Tibial nerve (tissue), 4 donors: ENCODE measurements at places on chromosomes 4 and X. TPM values are rescaled to one million over a fixed set of nuclear protein-coding genes. Genes with fewer than 3 reads are reported as not detected.

DNA sequence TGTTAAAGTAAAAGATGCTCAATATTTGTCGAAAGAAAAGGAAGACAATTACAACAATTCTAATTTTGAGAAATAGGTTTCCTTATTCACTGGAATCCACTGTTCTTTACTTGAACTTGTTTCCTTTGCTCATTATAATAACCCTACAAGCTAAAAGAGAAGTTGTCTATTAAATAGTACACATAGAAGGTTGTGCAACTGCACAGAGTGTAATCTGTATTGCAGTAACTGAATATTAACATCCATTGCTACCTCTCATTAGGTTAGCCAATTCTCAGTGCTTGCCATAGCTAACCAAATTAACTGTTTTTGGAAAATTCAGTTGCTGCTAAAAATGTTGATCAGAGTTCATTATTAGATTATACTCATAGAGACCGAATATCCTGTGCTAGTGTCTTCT is 120.0 kb downstream of the PDLIM5 start:
- no peaks in the 10 kb centered on the region for H3K27me3 ChIP-seq
- H3K4me1 ChIP-seq = no peaks in the 10 kb centered on the region
- no peak overlapping the region for H3K4me3 ChIP-seq
- peaks cover 5% of the 10 kb centered on the region for H3K36me3 ChIP-seq

- DNase-seq = no peak
- H3K4me1 ChIP-seq = no peaks in the 10 kb centered on the region
- H3K36me3 ChIP-seq = no peaks in the 10 kb centered on the region
- no peak overlapping the region for H3K4me3 ChIP-seq
- H3K27me3 ChIP-seq = no peaks in the 10 kb centered on the region
Measured at GRCh38 chr4:119897260-119897659, 169.4 kb downstream of the MAD2L1 start.

- H3K27me3 ChIP-seq = no peaks in the 10 kb centered on the region
- DNase-seq = no peak
- H3K27ac ChIP-seq = no peak overlapping the region
- peaks cover 25% of the 10 kb centered on the region for H3K36me3 ChIP-seq
- H3K4me1 ChIP-seq = no peaks in the 10 kb centered on the region
Measured at GRCh38 chr4:124583797-124584196, 128.7 kb downstream of the ANKRD50 start.

DNA sequence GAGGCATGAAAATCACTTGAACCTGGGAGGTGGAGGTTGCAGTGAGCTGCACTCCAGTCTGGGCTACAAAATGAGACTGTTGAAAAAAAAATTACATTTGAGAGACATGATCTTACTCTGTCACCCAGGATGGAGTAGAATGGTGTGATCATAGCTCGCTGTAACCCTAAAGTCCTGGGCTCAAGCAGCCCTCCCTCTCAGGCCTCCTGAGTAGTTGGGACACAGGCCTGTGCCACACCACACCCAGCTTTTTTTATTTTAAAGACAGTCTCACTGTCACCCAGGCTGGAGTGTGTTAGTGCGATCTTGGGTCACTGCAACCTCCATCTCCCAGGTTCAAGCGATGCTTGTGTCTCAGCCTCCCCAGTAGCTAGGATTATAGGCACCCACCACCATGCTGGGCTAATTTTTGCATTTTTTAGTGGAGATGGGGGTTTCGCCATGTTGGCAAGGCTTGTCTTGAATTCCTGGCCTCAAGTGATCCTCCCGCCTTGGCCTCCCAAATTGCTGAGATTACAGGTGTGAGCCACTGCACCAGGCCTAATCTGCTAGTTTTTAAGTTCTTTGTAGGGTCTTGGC is 6.1 kb downstream of the RPS3A start:
- H3K27ac ChIP-seq = no peak overlapping the region
- H3K4me3 ChIP-seq = no peak overlapping the region
- H3K4me1 ChIP-seq = peaks cover 20% of the 10 kb centered on the region
- no peak for DNase-seq
- H3K36me3 ChIP-seq = no peaks in the 10 kb centered on the region

- H3K27me3 ChIP-seq = no peaks in the 10 kb centered on the region
- no peaks in the 10 kb centered on the region for H3K36me3 ChIP-seq
- no peak overlapping the region for H3K27ac ChIP-seq
- H3K4me1 ChIP-seq = no peaks in the 10 kb centered on the region
- no peak for DNase-seq
Measured at GRCh38 chr4:155899891-155900290, 3.6 kb upstream of the TDO2 start.

- no peak overlapping the region for H3K4me3 ChIP-seq
- H3K36me3 ChIP-seq = no peaks in the 10 kb centered on the region
- no peak overlapping the region for H3K27ac ChIP-seq
- DNase-seq = no peak
- peaks cover 7% of the 10 kb centered on the region for H3K4me1 ChIP-seq
- no peaks in the 10 kb centered on the region for H3K27me3 ChIP-seq
Measured at GRCh38 chr4:159360549-159360948, 257.7 kb downstream of the RAPGEF2 start.

GRCh38 chr4:3303565-3303824 is 10.7 kb downstream of the RGS12 start:
- DNase-seq = no peak
- no peak overlapping the region for H3K4me3 ChIP-seq
- H3K36me3 ChIP-seq = no peaks in the 10 kb centered on the region

- no peaks in the 10 kb centered on the region for H3K36me3 ChIP-seq
- H3K27ac ChIP-seq = no peak overlapping the region
- no peak overlapping the region for H3K4me3 ChIP-seq
- no peaks in the 10 kb centered on the region for H3K27me3 ChIP-seq
- DNase-seq = no peak
Measured at GRCh38 chr4:4481399-4481994, 60.4 kb downstream of the STX18 start.

- H3K36me3 ChIP-seq = peaks cover 8% of the 10 kb centered on the region
- no peak overlapping the region for H3K4me3 ChIP-seq
- no peak for DNase-seq
- H3K27ac ChIP-seq = no peak overlapping the region
- H3K27me3 ChIP-seq = no peaks in the 10 kb centered on the region
Measured at GRCh38 chrX:150625875-150626274, 57.5 kb downstream of the MTM1 start.

GRCh38 chrX:46965125-46965758 is 53.0 kb downstream of the JADE3 start:
- no peak overlapping the region for H3K27ac ChIP-seq
- no peak for DNase-seq
- no peaks in the 10 kb centered on the region for H3K4me1 ChIP-seq
- no peak overlapping the region for H3K4me3 ChIP-seq
- H3K36me3 ChIP-seq = no peaks in the 10 kb centered on the region
- H3K27me3 ChIP-seq = no peaks in the 10 kb centered on the region

Gene SEC31A
- total RNA-seq = 178 TPM

Gene SHROOM4
- total RNA-seq = 9.6 TPM

Gene HPGD
- total RNA-seq = 1.0 TPM

Gene SSX3
- total RNA-seq = not detected

Gene BEX5
- not detected for total RNA-seq

Gene CACNA1F
- 1.0 TPM for total RNA-seq

Gene SFRP2
- total RNA-seq = 23.6 TPM
